ENCODE measurements at places on chromosomes 11 and 22.

DNA sequence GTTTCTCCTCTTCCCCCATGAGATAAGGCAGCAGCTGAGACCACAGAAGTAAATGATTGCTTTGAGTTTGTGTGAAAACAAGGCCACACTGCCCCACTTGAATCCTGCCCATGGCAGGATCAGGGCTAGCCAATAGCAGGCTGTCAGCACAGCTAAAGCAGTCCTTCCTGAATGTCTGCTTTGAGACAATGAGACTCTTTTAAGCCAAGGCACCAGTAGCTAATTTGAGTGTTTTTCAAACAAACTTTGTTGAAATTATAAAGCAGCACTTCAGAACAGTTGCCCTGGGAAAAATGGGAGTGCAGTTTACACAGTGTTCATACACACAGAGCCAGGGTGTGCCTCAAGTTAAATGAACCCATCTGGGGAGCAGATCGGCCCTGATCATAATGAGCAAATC, 103.5 kb upstream of the OR5AK2 start:
- DNase-seq, result no peak

DNA sequence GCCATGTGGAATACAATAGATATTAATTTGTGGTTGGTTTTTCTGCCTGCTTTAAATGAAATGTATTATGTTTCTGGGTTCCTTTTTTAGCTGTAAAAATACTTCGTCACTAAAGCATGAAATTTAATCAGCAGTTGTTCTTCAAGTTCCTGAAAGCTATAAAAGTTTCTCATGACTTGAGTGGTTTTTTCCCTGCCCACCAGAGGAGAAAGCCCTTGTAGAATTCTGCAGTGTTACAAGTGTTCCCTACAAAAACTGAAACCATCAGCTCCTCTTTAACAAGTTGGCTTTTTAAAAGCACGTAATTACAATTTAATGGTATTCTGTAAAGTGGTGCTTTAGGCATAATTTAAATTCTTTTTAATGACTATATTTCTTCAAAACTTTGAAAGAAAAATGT, 56.2 kb downstream of the PANX1 start:
- DNase-seq, result no peak

- peak; percentile 28 for DNase-seq
These were observed 83.8 kb downstream of the ME3 start for GRCh38 chr11:86588566-86589090.

DNA sequence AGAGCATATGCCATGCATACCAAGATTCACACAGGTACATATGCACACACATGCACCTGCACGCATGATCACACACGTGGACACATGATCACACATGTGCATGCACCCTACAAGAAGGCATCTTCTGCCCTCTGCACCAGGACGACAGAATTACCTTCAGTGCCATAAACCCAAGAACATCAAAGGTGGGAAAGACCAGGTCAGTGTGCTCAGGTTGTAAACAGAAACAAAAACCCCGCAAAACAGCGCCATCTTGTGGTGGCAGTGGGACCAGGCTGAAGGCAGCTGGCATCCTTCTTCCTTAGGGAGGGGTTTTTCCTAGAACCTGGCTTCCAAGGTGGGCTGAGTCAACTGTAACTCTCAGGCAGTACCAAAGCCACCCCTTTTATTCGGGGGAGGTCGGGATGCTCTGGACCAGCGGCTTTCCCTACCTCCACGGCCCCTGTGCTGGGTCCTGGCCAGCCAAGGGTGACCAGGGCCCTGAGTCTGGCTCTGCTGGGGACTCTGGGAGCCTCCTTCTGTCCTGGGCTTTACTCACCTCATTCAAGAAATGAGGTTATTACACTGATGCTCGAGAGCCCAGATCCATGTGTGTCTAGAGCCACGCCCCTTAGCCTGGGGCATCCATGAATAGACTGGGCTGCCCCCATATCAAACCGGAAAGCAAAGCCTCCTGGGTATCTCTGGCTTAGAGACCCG, 69.4 kb upstream of the FGF3 start:
- peak; percentile 42 for DNase-seq

- DNase-seq, result peak; percentile 32
These were observed 45.0 kb downstream of the OR4D9 start for GRCh38 chr11:59556115-59556916.

- DNase-seq, result peak; percentile 39
These were observed 131.2 kb downstream of the BUD13 start for GRCh38 chr11:116641561-116642045.

DNA sequence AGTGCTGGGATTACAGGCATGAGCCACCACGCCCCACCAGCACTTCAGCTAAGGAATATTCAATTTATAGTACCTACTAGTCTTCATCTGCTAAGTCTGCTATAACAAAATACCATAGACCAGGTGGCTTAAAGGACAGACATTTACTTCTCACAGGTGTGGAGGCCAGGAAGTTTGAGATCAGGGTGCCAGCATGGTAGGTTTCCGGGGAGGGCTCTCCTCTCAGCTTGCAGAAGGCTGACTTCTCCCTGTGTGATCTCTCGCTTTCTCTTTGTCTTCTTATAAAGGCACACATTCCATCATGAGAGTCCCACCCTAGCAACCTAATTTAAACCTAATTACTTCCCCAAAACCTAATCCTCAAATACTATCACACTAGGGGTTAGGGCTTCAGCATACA, 433.0 kb downstream of the INSC start:
- DNase-seq, result no peak

GRCh38 chr22:43296276-43296902, 46.8 kb downstream of the SCUBE1 start:
- DNase-seq, result no peak

GRCh38 chr11:87743007-87743406, 432.2 kb downstream of the RAB38 start:
- DNase-seq, result no peak

GRCh38 chr11:96306933-96307775, 35.8 kb downstream of the MAML2 start:
- no peak for DNase-seq

GRCh38 chr11:36455658-36456111, 54.4 kb downstream of the TRAF6 start:
- peak; percentile 3 for DNase-seq

DNA sequence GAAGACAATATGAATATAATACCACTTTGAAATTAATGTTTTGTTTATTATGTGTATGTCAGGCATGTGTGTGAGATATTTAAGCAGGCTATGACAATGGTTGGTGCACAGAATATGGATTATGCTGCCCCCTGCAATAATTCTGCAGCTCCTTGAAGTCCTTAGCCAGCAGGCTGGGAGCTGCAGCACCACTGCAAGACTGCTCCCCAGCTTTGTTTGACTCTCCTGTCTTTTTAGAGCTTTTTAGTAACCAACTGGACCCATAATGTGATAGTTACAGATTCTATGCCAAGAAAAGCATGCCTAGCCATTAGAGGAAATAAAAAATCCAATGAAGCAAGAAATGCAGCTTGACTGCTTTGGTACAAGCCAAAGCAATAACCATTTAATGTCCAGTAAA, 535.1 kb downstream of the TMEM135 start:
- DNase-seq, result no peak

GRCh38 chr11:121513807-121514206, 61.0 kb upstream of the SORL1-AS1 start:
- peak; percentile 36 for DNase-seq

- no peak for DNase-seq
These were observed 5.9 kb downstream of the SYVN1 start for GRCh38 chr11:65128182-65129145.

- DNase-seq, result no peak
These were observed 12.1 kb downstream of the SF3A1 start for GRCh38 chr22:30344447-30345200.

DNA sequence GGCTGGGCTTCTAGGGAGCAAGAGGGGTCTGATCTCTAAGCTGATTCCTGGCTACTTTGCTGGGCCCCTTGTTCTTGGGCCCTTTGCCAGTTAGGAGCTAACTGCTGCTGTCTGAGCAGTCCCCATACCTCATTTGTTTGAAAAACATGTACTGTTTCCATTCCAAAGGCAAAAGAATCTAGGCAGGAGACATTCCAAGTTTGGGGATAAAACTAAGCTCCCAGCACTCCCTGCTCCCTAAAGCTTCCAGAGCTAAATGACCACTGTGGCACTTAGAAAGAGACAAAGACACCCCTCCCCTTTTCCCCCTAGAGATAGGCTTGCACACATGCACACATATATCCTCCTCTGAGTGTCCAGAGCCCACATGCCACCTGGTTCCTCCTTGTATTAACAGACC, 22.7 kb upstream of the RRM1 start:
- DNase-seq, result no peak

- no peak for DNase-seq
These were observed 23.0 kb downstream of the ZNF202 start for GRCh38 chr11:123718469-123718868.

DNA sequence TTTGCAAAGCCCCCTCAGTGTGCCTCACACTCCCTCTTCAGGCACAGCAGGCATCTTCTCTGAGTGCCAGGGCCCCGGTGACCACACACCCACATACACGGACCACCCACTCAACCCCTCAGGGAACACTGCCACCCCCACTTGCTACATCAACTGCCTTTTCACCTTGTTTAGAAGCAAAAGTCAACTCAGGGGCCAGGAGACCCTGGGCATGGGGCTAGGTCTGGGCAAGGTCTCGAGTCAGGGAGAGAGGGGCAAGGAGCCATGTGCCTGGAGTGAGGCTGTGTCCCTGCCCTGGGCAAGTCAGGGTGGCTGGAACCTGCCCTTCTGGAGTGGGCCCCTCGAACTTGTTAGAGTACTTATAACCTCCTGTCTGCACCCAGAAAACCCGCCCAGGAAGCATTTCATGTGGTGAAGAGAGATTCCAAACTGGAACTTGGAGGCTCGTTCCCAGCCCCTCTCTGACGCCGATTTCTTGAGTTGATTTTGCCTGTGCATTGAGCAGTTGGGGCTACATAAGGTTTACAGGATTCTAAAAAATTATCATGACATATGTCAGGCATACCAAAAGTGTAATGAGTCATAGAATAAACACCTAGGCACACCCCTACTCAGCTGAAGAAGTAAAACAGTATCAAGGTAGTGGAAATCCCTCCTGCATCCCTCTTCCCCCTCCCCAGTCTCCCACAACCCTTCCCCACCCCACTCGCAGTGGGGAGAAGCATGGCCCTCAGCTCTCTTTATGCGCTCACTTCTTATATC, 74.3 kb downstream of the MYEOV start:
- DNase-seq, result no peak

DNA sequence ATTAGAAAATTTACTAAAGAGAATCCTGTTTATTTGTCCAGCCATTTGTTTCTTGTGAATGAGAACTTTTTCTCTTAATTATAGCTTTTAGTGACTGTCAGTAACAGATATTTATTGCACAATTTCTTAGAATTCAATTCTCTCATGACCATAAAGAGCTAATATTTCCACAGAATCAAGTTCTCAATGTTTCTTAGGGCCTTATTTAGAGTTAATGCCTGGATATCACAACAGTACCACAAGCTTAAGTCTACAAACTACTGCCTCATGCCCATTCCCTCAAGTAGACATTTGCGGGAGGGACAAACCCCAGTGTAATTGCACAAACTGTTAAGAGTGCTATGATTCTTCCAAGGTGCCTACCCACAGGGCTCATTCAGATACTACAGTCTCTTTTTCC, 199.7 kb upstream of the POU2AF2 start:
- no peak for DNase-seq

- DNase-seq, result peak; percentile 90
These were observed 6.4 kb downstream of the LTBP3 start for GRCh38 chr11:65551572-65552387.

GRCh38 chr22:29156507-29156906, 49.2 kb upstream of the EMID1 start:
- no peak for DNase-seq

- DNase-seq, result no peak
These were observed 396 bp downstream of the NPAT start for GRCh38 chr11:108221911-108222573.

DNA sequence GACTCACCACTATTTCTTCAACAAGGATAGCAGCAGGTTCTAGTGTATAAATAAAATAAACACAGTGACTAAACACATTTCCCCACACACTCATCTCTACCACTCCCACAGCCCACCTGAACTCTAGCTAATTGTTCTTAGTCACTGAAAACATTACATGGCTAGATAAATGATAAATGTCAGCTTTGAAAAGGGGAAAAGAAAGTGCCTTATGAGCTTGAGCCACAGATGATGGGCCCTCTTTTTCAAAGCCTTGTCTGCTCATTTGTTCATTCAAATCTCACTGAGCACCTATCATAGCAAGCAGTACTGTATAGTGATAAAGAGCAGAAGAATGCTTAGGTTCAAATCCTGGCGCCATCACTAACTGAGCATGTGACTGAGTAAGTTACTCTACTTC, 58.3 kb downstream of the SIK3 start:
- DNase-seq, result no peak

DNA sequence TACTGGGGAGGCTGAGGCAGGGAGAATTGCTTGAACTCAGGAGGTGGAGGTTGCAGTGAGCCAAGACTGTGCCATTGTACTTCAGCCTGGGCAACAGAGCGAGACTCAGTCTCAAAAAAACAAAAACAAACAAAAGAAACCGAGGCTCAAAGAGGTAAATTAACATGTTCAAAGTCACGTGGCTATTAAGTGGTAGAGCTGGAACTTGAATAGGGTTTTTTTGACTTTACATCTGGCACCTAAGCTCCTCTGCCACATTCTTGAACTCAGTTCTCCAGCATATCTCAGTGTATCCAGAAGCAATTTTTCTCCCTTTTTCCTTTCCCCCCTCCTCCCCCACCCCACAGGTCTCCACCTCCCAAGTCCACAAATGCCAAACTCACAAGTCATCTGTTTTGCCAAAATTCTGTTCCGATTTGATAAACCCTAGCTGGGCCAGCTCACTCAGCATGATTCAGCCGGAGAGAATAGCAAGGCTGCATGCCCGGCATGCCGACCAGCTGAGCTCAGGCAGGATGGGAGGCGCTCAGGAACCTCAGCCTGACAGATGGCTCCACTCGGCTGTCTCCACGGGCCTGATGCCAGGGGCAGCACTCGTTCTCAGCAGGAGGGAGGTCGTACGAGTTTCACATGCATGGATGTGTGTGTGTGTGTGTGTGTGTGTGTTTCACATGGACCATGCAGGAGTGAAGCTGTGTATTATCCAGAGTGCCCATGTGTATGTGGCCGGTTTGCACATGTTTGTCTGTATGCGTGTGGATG, 63.2 kb upstream of the RRAS2 start:
- peak; percentile 61 for DNase-seq

DNA sequence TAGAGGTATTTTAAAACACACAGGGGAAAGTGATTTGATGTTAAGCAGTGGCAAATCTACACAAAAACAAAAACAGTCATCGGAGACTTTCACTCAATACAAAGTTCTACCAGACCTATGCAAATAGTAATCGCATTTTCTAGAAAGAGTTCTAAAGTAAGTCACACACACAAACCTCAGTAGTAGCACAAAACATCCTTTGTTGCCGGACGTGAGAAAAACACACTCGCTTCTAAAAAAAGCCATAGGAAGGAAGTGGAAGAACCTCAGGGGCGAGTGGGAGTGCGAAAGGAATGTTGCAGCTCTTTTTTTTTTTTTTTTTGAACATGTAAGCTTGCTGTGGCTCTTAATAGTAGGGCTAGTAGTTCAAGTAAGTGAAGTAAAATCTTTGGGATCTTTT, 88.9 kb downstream of the MAML2 start:
- no peak for DNase-seq
